ENCODE measurements at places on chromosomes 7 and 10.
A peak's percentile ranks its signal among the peaks of the same experiment; 100 is the strongest.

DNA sequence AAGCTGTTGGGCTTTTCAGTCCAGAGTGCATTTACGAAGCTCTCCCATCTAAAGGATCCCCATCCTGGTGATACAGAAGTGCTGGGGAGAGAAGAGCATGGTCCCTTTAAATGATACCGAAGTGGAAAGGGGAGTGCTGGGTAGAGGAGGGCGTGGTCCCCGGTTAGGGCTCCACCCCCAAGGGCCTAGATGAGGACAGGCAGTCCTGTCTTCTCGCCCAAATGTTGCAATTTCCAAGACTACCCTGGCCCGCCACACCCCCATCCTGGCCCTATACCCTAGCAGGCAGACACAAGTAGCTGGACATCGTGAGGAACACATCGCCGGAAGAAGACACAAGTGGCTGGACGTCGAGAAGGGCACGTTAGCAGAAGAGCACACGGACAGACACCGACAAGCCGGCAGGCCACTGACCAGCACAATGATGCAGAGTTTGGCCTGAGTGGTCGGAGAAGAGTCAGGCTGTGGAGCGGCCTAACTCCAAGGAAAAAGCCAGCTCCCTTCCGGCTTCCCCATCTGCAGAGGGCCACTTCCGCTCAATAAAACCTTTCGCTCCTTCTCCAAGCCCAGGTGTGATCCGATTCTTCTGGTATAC lies 439.5 kb upstream of the NRP1 start:
- no peak for DNase-seq

DNA sequence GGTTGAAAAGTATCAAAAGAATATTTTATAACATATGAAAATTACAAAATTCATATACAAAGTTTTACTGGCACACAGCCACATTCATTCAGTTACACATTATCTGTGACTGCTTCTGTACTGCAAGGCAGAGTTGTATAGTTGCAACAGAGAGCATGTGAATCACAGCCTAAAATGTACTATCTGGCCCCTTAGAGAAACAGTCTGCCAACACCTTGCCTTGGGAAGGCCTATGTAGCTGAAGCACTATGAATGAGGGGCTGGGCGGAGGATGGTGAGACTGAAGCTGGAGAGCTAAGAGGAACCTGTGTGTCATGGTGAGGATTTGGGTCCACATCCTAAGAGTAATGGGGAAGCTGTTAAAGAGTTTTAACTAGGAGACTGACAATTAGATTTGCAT lies 35.7 kb downstream of the PDZD8 start:
- no peak for DNase-seq

- DNase-seq = no peak
These were observed 203.1 kb downstream of the TFEC start for GRCh38 chr7:115827305-115828045.

- DNase-seq = no peak
These were observed 39.1 kb upstream of the RAB18 start for GRCh38 chr10:27464993-27465392.

- DNase-seq = no peak
These were observed 317.3 kb downstream of the PRPF18 start for GRCh38 chr10:13904064-13904463.

DNA sequence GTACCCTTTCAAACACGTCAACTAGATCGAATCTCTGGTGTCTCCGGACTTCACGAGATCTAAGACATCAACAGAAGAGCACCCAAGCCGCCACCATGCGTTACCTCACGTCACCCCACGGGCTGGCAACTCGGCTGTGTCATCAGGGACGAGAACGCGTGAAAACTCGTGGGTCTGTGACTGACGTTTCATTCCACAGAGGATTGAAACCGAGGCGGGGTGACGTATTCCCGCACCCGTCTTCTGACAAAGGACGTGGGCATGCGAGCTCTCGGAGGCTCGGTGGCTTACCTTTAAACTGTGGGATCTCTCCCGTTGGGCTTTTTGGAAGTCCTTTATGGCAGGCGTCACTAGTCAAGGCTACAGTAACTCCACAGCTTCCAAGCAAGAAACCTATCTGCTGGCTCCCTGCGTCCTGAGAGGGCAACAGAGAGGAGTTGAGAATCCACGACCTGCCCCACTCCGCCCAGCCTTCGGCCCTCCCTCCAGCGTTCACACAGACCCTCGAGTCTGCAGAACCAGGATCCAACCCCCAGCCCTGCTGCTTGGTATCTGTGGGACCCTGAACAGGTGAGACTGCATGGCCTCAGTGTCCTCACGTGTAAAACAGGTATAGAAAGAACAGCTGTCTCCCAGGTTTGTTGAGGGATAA lies 255.3 kb downstream of the ZMYND11 start:
- no peak for DNase-seq

- DNase-seq = no peak
These were observed 113.6 kb downstream of the PRLHR start for GRCh38 chr10:118481871-118482270.

DNA sequence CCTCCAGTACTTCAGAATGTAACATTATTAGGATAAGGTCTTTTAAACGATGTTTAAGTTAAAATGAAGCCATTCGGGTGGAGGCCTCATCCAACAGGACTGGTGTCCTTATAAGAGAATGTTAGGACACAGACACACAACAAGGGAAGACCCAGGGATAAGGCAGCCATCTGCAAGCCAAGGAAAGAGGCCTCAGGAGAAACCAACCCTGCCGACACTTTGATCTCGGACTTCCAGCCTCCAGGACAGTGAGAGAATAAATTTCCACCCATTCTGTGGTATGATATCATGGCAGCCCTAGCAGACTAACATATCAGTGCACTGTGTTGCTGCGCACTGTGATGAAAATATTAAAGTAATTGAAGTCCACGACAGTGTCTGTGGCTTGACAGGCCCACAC lies 250.8 kb downstream of the COBL start:
- DNase-seq = no peak

DNA sequence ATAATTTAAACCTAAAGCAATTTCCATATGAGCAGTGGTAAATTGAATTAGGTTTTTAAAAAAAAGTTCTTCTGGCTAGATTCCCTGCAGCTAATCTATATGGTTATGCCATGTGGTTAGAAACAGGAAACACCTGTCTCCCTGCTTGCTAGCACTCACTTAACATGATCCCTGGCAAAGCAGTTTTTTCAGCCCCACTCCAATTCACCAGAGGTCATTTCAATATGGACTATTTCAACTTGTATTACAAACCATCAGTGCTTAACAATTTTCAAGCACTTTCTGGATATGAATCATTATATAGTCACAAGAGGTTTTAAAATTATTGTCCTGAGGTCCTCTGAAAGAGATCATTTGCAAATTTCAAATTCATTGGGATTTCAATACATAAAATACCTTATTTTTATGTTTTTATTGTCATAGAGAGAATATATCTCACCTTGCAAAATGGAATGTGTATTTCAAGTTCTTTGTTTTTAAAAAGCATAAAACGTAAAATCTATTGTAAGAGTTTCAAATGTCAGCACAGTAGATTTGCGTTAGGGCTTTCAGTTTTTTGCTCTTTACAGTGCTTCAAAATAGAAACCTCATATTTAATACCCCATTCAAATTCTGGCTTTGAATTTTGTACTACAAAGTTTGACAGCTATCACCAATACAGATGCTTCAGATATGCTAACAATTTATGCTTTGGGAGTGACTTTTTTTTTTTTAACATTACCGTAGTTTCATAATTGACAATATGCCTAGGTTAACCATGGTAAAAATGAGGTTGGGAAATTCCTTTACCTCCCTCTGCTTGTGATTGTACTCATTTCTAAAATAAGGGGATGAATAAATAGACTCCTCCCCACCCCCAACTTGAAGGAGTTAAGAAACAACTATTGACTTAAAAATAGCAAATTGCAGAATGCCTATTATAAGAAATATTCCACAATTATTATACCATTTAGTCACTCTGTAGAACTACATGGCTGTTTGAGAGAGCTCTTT lies 117.5 kb upstream of the HGF start:
- DNase-seq = no peak

DNA sequence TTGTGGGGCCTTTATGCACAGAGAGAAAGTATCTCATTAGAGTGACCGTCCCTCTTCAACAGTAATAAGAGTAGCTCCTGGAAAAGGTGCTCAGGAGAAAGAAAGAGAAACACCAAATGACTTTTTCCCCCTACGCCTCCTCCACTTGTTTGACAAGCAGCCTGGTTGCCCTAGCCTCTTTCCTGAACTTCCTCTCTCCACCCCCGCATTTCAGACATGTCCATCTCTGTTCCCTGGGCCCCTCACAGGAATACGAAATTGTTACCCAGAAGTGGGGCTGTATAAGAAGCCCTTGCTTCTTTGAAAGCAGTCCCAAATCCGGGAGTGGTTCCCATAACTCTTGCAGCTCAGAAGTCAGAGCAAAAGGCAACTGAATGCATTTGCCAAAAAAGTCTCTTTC lies 119.6 kb upstream of the ADO start:
- no peak for DNase-seq

- no peak for DNase-seq
These were observed 1.7 kb upstream of the LFNG start for GRCh38 chr7:2517678-2518507.

- DNase-seq = peak; percentile 100
These were observed at the start of gene CPA4 for GRCh38 chr7:130292682-130293257. TSS of gene CPA4 (plus strand) at chr7:130293161. CDS start at chr7:130293181, 20 bp downstream.

DNA sequence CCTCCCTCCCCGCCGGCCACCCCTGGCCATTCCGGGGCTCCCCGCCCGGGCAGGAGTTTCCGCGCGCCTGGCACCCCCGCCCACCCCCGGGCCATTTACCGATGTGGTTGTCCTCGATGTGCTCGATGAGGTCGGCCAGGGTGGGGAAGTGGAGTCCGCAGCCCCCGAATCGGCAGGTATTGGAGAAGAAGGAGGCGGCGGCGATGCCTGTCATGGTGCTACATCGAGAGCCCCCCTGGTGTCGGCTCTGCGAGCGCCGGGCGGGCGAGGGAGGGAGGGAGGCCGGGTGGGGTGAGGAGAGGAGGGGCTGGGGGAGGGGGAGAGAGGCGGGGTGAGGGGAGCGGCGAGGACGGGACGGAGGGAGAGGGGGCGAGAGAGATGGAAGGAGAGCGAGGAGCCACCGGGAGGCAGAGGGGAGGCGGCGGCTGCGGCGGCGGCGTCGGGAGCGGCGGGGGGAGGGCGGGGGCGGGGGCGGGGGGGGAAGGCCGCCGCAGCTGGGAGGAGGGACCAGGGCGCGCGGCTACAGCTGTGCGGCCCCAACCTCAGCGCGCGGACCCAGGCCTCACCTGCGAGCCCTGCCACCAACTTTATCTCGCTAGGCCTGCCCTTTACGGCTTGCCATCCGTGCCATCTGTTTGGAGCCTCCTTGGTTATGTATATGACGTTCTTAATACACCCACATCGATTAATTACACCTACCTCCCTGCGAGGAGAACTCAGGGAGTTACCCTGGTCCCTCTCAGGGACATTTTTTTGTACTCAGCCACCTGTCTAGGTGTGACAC lies at the start of gene JAZF1:
JAZF1 (minus strand) TSS at position 432 of the 784 bp plus-strand sequence.
- DNase-seq = no peak

DNA sequence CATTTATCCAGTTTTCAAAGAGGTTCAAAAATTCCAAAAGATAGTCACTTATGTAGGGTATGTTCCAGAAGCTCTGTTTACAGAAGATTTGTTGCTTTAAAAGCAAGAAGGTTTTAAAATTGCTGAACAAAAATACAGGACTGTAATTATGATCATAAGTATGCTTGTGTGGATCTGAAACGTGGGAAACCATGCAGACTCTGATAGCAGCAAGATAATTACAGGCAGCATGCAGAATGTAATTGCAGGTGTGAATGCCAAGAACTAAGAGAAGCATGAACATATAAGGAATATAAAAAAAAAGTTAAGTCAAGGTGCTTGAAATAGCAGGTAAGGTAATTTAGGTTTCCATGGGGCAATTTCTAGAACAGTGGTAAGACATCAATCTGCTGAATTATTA lies 405.7 kb downstream of the ARL4A start:
- DNase-seq = no peak

DNA sequence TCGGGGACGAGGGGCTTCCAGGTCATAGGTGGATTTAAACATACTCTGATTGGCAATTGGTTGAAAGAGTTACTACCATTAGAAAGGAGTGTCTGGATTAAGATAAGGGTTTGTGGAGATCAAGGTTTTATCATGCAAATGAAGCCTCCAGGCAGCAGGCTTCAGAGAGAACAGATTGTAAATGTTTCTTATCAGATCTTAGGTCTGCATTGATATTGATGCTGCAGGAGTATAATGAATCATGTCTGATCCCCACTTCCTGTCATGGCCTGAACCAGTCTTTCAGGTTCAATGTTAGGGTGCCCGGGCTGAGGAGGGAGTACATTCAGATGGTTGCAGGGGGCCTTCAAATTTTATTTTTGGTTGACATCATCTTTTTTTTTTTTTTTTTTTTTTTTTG lies 51.4 kb downstream of the SH3PXD2A start:
- DNase-seq = no peak

- DNase-seq = no peak
These were observed 1.1 kb downstream of the BAZ1B start for GRCh38 chr7:73520673-73521635.

GRCh38 chr7:71148098-71148497 lies 16.2 kb downstream of the GALNT17 start:
- DNase-seq = no peak

GRCh38 chr10:62788861-62789467 lies 15.6 kb upstream of the ADO start:
- no peak for DNase-seq

DNA sequence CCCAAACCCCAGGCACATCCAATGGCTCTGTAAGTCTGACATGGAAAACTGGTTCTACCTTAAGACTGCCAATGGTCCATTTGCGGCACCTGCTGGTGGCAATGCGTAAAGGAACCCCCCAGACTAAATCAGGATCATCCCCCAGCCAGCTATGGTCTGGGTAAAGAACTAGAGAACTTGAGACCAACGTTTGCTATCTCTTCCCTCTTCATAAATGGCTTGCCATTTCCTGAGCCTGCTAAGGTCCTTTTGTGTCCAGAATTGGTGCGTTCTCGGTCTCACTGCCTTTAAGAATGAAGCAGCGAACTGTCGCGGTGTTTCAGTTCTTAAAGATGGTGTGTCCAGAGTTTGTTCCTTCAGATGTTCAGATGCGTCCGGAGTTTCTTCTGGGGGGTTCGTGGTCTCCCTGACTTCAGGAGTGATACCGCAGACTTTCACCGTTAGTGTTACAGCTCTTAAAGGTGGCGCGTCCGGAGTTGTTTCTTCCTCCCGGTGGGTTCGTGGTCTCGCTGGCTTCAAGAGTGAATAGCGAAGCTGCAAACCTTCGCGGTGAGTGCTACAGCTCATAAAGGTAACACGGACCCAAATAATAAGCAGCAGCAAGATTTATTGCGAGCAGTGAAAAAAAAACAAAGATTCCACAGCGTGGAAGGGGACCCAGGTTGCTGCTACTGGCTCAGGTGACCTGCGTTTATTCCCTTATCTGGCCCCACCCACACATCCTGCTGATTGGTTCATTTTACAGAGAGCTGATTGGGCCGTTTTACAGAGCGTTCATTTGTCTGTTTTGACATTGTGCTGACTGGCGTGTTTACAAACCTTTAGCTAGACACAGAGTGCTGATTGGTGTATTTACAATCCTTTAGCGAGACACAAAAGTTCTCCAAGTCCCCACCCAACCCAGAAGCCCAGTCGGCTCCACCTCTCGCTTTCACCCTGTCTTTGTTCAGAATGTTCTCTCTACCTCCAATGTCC lies 95.4 kb downstream of the ELMO1 start:
- DNase-seq = no peak

- DNase-seq = no peak
These were observed 91.8 kb upstream of the CCNY start for GRCh38 chr10:35244549-35244948.

- peak; percentile 90 for DNase-seq
These were observed 4.2 kb downstream of the KIFBP start for GRCh38 chr10:68992636-68993440.

Measured in AG04449 (cell line).